Activated naive CD8-positive, alpha-beta T cell treated with anti-CD3 and anti-CD28 coated beads, Interleukin-2, amount 50 U/mL, for 16 hours (primary cell): ENCODE measurements at places on chromosomes 7 and 10.

- no peak for DNase-seq
Observed at GRCh38 chr10:29618341-29619171, 16.2 kb downstream of the SVIL start.

- DNase-seq: no peak
Observed at GRCh38 chr7:4010923-4011656, 671.0 kb upstream of the FOXK1 start.

- DNase-seq: no peak
Observed at GRCh38 chr7:29115130-29115687, 31.1 kb downstream of the CPVL start.

GRCh38 chr10:8962249-8962648 is 907.8 kb downstream of the GATA3 start:
- no peak for DNase-seq

DNA sequence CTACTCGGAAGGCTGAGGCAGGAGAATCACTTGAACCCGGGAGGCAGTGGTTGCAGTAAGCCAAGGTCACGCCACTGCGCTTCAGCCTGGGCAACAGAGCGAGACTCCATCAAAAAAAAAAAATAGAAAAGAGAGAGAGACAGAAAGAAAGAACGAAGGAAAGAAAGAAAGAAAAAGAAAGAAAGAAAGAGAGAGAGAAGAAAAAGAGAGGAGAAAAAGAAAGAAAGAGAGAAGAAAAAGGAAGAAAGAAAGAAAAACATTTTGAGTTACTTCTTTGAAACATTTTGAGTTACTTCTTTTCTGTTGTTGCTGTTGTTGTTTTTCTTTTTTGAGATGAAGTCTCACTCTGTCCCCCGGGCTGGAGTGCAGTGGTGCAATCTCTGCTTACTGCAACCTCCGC is 2.4 kb upstream of the MKI67 start:
- DNase-seq: no peak

DNA sequence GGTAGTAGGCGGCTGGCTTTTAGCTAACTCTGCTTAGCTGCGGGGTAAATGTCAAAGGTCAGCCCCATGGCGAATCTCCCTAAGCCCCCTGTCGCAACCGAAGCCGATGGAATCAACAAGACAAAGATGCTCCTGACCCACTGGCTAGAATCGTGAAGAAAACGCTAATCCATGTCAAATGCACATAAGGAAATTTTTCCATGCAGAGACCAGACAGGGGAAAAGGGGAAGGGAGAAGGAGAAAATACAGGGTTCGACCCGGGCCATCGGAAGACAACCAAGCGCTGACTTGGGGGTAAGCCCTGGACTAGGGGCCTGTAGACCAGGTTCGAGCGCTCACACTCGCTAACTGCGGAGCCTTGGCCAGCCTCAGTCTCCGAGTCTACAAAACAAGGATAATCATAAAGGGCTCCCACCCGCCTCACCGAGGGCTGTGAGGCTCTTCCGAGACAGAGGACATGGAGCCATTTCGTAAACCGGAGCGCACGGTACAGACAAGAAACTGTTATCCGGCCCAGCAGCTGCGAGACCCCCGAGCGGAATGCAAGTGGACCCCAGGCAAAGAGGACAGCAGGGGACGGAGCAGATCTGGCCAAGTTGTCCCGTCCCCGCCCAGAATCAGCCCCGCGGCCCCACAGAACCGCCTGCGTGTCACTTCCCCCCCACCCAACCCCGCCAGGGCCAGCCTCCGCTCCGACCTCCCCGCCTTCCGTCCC is 507 bp downstream of the SAR1A start:
- no peak for DNase-seq

GRCh38 chr10:56662765-56663447 is 301.8 kb upstream of the ZWINT start:
- no peak for DNase-seq

GRCh38 chr7:87934699-87935383 is 790 bp downstream of the ADAM22 start:
- no peak for DNase-seq

DNA sequence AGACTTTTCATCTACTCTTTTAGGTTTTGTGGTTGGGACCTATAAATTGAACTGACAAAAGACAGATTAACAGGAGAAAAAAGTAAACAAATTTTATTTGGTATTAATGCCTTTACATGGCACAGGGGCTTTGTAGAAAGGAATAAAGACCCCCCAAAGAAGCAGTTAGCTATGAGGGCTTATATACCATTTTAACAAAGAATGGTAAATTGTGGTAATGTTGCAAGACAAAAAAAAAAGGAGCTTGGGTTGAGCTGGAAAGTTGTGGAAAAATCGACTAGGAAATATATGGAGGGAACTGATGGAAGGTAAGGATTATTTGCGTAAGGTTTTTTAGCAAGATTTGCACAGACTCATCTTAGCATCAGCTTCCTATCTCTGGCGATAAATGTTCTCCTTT is 84.6 kb downstream of the JCAD start:
- no peak for DNase-seq

GRCh38 chr7:120684463-120684862 is 173.5 kb downstream of the TSPAN12 start:
- no peak for DNase-seq

- DNase-seq: no peak
Observed at GRCh38 chr10:87559392-87559791, 54.7 kb downstream of the MINPP1 start.

DNA sequence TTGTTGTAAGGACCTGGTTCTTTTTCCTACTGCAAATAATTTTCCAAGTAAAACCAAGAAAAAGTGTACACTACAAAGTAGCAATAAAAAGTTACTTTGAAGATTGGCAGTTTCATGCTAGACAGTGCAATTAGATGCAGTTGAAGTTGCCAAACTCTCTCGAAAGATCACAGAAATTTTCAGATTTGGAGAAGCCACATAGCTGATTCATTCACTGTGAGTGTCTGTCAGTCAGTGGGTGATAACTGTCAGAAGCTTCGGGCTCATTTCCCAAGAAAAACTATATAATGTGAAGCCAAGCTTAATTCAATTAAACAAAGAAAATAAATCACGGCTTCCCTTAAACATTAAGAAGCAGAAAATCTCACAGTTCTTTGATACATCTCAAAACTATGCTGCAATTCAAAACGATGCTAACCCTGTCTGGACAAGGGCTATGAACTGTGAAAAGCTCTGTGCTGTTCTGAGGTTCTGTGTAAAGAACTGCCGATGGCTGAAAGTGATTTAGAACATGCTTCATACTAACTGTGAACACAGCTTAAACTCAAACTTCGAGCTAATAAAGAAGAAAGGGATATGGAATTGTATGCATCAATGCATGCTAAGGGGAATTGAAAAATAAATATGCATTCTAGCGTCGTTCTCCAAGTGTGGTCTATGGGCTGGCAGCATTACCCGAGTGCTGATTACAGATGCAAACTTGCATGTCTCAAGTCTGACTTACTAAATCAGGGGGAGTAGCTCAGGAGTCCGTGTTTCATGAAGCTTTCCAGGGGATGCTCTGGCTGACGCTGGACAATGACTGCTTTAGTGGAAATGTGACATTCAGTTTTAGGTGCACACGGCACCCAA is 557.4 kb downstream of the CALN1 start:
- no peak for DNase-seq
